ENCODE measurements at places on chromosomes 12 and 14. TPM values are rescaled to one million over a fixed set of nuclear protein-coding genes. Genes with fewer than 3 reads are reported as not detected.

The ESR2 gene
- 0.48 TPM for total RNA-seq

The PZP gene
- not detected for total RNA-seq

The SLC4A8 gene
- 0.20 TPM for total RNA-seq

The KIF5A gene
- total RNA-seq: 0.16 TPM

The WNT5B gene
- total RNA-seq: 9.8 TPM

The IFNG-AS1 gene
- total RNA-seq: not detected

The ZCRB1 gene
- total RNA-seq: 36.3 TPM

The ALG10B gene
- total RNA-seq: 6.0 TPM

The GLS2 gene
- total RNA-seq: 2.6 TPM

The ADAM20 gene
- total RNA-seq: 0.80 TPM

The ZDHHC22 gene
- total RNA-seq: not detected

The DLK1 gene
- 0.16 TPM for total RNA-seq

The SLC22A17 gene
- total RNA-seq: 2.0 TPM

DNA sequence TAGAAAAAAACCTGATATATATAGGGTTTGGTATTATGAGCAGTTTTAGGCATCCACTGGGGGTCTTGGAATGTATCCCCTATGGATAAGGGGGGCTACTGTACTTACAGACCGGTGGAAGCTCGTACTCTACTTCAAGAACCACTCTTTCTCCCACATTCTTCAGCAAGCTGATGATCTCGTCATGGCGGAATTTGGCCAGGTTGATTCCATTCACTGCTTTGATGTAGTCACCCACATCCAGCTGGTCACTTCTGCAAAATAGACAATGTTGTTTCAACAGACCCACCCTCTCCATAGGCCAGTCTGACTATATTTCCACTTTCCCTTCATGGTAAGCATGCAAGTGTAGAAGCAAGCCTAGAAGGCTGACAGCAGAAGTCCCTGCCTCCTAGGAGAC, 139.9 kb downstream of the GRIP1 start:
- no peak for ATAC-seq

- no peak for ATAC-seq
Measured at GRCh38 chr14:30525833-30526232, 33.1 kb upstream of the G2E3 start.

DNA sequence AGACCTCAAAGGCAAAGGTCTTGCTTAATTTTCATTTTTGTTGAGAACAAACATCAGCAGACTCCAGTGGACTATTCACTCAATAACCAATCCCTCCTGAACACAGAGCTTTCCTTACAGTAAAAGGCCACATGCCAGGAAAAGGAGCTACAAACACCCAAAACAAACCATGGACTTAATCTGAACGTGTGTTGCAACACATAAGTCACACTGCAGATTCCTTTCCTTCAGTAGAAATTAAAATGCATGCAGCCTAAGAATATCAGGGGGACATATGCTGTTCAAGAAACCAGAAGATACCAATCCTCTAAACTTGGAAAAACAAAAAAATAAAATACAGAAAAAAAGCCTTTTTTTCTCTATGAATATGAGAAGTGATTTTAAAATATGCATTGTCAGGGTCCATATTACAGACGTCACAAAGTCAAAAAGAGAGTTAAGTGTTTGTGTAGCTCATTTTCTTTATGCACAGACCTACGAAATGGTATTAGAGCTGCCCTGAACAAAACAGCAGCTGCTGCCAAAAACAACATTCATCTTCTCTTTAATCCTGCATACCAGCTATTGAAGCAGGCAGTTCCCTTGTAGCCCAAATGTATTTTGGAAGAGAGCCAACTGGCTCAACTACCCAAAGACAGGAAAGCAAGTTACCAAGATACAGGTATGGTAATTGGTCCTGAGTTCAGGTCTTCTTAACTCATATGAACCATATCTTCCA, 26.2 kb downstream of the KITLG start:
- ATAC-seq: peak; percentile 61

- no peak for ATAC-seq
Measured at GRCh38 chr12:2690348-2691005, 104.3 kb upstream of the FKBP4 start.

- no peak for ATAC-seq
Measured at GRCh38 chr14:90547968-90548367, 151.1 kb downstream of the CALM1 start.

GRCh38 chr14:94685166-94685581, 73.0 kb downstream of the SERPINA3 start:
- peak; percentile 19 for ATAC-seq

DNA sequence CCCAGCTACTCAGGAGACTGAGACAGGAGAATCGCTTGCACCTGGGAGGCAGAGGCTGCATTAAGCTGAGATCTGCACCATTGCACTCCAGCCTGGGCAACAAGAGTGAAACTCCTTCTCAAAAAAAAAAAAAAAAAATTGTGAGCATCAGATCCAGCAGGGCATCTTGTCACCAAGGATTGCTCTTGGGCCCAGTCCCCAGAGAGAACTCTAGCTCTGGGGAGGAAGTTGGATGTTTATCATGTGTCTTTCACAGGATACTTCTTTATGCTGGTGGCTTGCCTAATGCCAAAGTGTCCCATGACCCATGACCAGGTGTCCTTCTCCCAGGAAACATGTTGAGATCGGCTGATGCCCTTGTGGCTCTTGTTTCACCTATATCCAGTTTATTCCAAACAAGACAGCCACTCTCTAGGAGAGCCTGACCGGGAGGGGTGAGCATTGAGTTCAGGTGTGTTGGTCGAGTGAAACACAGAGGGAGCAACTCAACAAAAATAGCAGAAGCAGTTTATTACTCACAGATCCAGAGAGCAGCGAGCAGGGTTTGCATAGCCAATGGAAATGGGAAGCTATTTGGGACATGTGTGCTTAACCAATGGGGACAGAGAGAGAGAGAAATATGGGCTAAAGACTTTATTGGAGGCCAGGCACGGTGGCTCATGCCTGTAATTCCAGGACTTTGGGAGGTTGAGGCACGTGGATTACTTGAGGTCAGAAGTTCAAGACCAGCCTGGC, 6.6 kb upstream of the TCHP start:
- peak; percentile 6 for ATAC-seq

DNA sequence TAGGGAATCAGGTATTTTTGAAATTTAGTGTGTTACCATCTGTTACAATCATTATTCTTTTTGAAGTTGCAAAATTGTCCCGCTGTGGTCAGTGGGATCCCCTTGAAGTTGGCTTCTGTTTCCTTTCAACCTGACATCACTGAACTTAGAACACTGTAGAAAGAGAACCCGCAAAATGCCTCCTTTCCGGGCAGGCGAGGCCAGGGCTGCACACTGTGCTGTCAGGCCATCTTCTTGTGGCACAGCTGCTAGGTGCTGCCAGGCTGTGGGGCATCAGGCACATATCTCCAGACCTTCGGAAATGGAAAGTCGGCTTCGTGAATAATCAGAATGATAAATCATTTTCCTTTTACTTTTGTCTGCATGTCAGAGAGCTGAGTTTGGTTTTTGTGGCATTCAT, 103.5 kb downstream of the GLT1D1 start:
- no peak for ATAC-seq

- ATAC-seq: peak; percentile 92
Measured at GRCh38 chr14:100692859-100693558, 33.7 kb upstream of the DLK1 start.

GRCh38 chr14:74611650-74612349, at the start of gene LTBP2:
LTBP2 (minus strand) TSS chr14:74612237; CDS start chr14:74611944, 293 bp downstream.
- peak; percentile 5 for ATAC-seq

GRCh38 chr12:126588586-126589249, 1523.5 kb downstream of the AACS start:
- no peak for ATAC-seq

DNA sequence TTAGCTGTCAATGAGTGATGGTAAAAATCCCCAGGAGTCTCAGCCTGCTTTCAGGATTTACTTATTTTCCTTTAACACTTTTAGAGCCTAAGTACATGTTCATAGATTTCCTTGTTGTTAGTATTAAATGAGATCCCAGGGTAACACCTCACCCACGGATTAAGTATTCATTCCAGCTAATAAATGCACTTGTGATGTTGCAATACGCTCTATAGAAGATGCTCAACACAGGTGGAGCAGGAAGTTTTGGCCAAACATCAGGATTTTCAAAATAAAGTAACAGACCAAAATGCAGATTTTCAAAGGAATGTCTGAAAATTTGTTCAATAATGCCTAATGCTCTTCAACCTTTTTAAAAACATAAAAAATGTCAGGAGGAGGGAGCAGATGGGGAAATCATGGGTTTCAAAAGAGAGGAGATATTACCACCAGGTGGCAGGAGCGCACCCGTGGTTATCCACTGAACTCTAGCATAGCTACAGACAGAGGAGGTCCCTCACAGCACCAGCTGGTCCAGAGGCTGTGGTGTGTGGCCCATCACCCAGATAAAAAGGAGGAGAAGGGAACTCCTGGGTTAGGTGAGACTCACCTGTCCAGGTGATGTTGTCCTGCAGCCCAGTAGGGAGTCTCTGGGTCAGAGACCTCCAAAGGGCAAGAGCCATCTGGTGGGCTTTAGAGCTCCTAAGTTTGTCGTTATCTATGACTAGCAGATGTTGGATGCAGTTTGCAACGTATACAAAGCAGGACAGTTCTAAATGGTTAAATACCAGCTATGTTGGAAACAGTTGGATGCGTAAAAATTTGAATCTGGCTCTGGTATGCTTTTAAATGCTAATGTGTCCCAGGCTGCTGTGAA, 1158.4 kb upstream of the TMEM132C start:
- peak; percentile 79 for ATAC-seq

DNA sequence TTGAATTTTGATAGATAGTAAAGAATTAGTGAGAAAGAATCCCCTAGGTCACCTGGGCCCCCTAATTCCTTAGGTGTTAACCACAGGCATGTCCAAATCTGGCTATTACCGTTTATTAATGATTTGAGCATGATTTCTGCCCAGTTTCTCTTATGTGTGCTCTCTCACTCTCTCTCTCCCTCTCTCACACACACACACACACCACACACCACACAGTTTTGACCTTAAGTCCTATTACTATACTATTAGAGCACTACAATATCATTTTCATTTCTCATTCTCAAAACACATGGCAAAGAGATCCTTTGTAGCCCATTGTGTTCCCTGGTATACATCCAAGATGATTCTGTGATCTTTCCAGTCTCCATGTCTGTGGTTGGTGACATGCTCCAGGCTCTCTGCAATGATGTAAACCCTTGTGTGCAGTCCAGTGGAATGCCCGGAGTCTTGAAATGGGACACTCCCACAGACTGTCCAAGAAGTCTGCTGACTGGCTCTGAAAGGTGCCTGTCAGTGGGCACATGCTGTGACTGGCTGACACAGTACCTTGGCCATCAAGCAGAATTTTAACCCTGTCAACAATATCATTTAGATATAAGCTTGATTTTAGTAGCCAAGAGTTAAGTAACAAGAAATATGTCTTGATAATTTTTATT, 96.2 kb downstream of the FIGNL2 start:
- peak; percentile 67 for ATAC-seq

DNA sequence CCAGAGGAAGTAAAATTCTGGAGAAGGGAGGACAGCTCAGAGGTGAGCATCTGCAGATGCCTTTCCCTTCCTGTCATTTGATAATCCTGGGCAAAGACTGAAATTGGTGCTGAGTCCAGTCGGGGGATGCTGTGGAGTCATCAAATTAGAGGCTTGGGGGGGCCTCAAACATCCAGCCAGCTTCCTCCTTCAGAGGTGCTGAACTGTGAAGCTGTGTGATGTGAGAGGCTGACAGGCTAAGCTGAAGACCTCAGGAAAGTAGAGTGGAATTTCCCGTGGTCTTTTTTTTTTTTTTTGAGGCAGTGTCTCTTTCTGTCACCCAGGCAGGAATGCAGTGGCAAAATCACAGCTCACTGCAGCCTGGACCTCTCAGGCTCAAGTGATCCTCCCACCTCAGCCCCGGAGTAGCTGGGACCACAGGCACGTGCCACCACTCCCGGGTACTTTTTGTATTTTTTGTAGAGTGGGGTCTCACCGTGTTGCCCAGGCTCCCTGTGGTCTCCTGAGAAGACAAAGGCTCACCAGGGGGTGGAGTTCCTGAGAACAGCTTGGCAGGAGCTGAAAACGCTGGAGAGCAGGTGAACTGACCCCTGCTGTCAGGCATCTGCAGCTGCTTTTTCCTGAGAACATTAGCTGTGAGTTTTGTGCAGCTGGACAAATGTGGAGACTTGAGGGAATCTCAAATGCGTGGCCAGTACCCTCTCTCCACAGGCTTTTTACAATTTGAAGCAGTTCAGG, 6.1 kb upstream of the TCL1B start:
- no peak for ATAC-seq

DNA sequence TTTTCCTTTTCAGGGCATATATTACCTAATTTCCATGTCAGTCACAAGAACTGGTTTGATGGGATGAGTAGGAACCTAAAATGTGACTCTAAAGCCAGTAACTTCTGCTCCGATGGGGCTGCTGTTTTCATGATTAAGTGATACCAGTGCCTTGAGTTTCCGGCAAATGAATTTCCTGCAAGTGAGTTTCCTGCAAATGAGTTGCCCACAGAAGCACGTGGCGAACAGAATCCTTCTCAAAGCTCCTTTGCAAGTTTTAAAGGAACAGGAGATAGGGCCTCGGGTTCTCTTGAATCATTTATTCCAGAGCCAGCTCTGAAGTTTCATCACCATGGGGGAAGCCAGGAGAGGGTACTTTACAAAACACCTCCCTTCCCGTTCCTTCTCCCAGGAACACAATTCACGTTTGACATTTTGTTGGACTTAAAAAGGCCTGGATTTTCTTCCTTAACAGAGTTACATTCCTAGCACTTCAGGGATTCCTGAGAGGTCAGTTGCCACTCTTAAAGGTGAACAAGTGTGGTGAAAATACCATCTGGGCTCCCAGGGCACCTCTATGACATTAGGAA, 2.2 kb upstream of the PPTC7 start:
- ATAC-seq: peak; percentile 30

DNA sequence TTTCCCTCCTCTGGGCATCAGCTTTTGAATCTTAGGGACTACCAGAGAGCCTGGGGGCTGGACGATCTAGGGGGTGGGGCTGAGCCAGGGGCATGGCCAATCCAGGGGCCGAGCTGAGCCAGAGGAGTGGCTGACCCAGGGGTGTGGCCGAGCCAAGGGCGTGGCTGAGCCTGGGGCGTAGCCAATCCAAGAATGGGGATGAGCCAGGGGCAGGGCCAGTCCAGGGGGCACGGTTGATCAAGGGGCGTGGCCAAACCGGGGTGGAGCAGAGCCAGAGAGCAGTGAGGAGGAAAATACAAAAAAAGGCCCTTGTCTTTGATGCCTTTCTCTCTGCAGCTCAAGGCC, 219.3 kb upstream of the NOS1 start:
- ATAC-seq: peak; percentile 67

- no peak for ATAC-seq
Measured at GRCh38 chr12:130498589-130499385, 161.1 kb downstream of the PIWIL1 start.

DNA sequence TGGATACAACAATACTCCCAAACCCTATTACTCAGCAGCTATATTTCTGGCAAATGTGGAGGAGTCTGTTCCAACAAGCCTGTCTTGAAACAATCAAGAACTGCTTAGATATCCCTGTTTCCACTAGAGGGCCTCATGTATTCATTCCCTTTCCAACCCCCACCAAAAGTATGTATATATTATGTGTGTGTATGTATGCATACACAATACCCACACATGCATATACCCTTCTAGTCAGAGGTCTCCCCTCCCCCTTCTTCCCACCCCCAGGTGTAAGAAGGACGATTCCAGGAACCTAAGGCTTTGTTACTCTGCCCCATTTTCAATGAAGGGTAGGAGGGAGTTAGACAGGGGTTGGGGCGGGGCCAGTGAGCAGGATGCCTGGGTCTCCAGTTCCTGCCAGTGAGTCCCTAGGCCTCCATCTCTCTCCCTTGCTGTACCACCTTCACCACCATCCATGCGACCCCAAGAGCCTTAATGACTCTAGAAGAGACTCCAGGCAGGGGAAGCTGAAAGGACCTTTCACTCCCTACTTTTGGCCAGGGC, at the start of gene DGKA:
Gene DGKA, plus strand, starts transcription at position 392 of the 546 bp plus-strand sequence. CDS start 5,342 bp downstream, outside the sequence.
- ATAC-seq: peak; percentile 35

GRCh38 chr12:120741476-120742421, 16.1 kb downstream of the ACADS start:
- ATAC-seq: no peak
